Stromal cell of bone marrow (primary cell): ENCODE measurements at places on chromosomes 13 and 19.

GRCh38 chr13:80235166-80235966 is 105.6 kb downstream of the SPRY2 start:
- DNase-seq = no peak

DNA sequence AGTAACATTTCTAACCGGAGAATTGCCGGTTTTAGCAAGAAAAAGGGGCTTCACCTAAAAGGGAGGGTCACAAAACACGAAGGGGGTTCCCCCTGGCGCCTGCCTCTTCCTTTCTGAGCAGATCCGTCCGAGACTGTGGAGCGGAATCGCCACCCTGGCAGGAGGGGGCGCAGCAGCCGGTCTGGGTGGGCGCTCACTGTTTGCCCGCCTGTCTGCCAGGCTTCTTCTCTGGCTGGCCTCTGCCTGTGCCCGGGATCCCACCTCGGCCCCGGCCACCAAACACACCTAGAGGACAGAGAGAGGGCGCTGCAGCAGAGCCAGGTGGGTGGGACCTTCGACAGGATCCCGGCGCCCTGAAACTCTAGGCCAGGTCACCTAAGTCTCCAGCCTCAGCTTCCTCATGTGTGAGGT is 15.6 kb downstream of the LSM4 start:
- no peak for DNase-seq

DNA sequence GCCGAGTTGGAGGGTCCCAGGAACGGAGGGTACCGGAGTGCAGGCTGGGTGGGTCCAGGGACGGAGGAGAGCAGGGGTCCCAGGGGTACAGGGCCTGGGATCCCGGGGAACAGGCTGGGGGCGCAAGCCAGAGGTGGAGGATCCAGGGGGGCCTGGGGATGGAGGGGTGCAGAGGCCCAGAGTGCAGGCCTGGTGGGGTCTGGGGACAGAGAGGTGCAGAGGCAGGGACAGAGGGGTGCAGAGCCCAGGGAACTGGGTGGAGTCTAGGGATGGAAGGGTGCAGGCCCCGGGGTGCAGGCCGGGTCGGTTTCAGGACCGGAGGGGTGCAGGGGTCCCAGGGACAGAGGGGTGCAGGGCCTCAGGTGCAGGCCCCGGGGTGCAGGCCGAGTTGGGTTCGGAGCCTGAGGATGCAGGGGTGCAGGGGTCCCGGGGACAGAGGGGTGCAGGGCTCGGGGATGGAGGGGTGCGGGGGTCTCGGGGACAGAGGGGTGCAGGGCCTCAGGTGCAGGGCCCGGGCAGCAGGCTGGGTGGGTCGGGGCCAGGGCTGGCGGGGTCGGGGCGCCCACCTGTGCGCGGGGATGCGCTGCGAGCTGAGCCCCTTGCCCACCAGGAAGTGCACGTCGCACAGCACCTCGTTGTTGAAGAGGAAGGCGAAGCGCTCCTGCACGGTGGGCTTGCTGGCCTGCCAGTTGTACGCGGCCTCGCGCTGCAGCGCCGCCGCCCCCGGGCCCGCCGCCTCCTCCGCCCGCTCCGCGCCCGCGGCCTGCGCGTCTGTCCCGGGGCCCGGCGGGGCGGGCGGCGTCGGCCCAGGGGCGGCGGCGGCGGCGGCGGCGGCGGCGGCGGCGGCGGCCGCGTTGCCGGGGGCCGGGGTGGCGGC is 545 bp downstream of the BTBD2 start:
- DNase-seq = no peak

- no peak for DNase-seq
Observed at GRCh38 chr19:51327066-51328001, 14.6 kb downstream of the VSIG10L start.

DNA sequence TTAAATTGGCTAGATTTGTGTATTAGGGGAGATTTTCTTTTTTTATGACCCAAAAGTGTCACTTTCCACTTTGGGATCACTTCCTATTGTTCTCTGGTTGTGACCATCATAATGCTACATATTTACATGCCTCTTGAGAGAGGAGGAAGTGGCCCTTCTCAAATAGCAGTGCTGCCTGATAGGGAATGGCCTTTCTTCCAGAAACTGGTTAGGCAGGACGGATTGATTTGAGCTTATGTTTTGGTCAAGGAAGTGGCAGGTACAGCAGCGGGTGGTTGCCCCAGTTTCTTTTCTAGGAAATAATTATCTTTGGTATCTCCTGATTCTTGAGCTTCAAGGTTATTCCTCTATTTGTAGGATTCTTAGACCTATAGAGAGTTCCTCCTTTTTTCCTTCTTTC is 21.9 kb upstream of the WTIP start:
- DNase-seq = no peak

GRCh38 chr13:100604918-100605710 is 16.5 kb upstream of the GGACT start:
- DNase-seq = no peak

GRCh38 chr13:114126789-114127472 is 5.5 kb downstream of the RASA3 start:
- DNase-seq = no peak

- no peak for DNase-seq
Observed at GRCh38 chr19:44620667-44621066, 7.3 kb downstream of the IGSF23 start.

GRCh38 chr13:61989978-61990377 is 574.3 kb upstream of the PCDH20 start:
- DNase-seq = no peak

- DNase-seq = no peak
Observed at GRCh38 chr19:55226273-55226672, 2.3 kb downstream of the TMEM86B start.

DNA sequence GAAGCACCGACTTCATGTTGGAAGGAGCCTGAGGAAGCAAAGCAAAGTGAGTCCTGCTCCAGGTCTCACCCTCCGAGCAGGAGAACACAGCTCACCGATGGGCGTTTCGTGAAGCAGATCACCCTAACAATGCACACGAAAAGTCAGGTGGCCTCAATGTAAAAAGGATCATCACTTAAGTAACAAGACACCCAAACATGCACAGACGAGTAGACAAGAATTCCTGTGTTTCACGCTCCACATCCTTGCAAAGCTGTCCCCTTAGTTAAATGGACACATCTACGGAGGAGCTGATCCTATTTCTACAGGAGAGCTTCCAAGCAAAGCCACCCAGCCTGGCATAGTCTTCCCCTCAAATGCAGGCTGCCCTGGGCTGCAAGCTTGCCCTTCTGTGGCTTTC is 66.2 kb downstream of the SLC15A1 start:
- DNase-seq = no peak

GRCh38 chr13:101486708-101487437 is 34.4 kb downstream of the ITGBL1 start:
- no peak for DNase-seq

GRCh38 chr19:46634045-46634655 is 1.9 kb downstream of the GNG8 start:
- no peak for DNase-seq

GRCh38 chr19:13315495-13315894 is 165.3 kb downstream of the IER2 start:
- no peak for DNase-seq

DNA sequence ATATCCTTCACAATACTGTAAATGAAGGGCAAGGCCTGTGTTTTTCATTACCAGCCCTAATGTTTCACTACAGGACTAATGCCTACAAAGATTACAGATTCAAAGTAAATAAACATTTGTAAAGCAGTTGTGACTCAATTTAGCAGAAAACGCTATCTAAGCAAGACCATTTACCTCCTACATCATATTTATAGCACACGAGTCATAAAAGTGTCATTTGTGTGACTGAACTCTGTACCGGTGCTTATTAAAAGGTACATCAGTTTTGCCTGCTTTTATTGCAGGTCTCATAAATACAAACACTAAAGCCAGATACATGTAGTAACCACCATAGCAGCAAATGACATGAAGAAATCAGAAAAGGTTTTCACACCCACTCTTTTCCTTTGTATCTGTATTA is 61.5 kb upstream of the SLC15A1 start:
- no peak for DNase-seq

DNA sequence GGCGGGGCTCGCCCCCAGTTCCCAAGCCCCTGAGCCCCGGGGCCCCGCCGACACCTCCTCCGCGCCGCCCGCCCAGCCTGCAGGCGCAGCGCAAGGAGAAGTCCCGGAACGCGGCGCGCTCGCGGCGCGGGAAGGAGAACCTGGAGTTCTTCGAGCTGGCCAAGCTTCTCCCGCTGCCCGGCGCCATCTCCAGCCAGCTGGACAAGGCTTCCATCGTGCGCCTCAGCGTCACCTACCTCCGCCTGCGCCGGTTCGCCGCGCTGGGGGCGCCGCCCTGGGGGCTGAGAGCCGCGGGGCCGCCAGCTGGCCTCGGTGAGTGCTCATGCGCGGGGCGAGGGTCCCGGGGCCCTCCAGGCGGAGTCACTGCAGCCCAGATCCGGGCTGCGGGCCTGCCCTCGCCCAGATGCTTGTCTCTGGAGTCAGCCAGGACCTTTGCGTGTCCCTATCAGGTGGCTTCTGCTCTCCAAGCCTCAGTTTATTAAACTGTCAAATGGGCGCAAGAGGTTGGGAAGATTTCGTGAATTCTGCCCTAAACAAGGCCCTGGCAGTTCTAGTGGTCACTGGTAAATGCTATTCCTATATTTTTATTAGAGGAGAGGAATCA is 2.0 kb downstream of the NPAS1 start:
- no peak for DNase-seq

GRCh38 chr13:107742544-107742943 is 472.8 kb downstream of the LIG4 start:
- no peak for DNase-seq

DNA sequence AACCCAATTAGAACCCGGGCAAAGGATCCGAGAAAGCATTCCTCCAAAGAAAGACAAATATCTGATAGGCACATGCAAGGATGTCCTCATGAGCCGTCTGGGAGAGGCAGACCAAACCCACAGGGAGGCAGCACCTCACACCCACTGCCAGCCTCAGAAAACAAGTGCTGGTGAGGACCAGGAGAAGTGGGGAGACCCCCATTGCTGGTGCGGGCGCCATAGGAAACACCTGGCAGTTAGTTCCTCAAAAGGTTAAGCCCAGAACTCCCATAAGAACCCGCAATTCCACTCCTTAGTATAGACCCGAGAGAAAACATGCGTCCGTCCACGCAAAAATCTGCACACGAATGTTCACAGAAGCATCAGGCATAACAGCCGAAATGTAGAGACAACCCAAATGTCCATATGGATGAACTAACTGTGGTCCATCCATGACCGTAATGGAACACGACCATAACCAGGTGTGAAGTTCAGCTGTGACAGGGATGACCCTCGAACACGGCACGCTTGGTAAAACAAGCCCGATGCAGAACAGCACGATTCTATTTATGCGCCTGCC is 7.9 kb downstream of the ZNF787 start:
- no peak for DNase-seq

DNA sequence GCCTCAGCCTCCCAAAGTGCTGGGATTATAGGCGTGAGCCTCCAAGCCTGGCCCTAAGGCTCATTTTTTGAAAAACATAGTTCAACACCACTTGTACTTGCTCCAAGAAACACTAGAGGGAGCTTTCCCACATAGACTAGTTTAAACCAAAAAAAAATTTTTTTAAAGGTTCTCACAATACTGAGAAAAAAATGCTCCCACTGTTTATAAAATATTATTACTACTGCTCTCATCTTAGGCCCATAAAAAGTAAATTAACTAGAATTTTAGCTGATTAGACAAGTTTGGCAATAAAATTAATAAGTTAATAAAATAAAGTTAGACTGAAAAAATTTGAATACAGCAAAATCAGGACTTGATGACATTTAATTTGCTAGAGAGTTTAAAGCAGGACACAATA is 109.5 kb downstream of the TBC1D4 start:
- DNase-seq = peak; percentile 47

DNA sequence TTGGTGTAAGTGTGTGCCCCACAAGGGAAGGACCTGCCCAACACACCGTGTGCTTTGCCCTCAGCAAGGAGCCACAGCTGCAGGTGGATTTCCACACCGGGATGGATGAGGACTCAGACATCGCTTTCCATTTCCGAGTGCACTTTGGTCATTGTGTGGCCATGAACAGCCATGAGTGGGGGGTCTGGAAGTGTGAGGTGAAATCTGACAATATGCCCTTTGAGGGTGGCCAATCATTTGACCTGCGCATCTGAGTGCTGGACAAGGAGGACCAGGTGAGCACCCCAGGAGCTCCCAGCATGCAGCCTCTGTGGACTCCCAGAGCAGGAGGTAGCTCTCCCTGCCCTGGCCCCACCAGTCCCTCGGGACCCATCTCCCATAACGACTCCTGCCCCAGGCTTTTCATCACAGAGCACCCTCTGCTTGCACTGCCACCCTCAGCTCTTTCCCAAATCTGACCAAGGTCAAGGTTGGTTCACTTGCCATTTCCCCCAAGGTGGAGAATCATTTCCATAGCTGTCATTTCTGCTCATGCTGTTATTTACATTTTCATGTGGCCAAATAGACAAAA is 13.2 kb upstream of the EID2 start:
- DNase-seq = no peak

GRCh38 chr19:31349160-31349881 is at the start of gene TSHZ3:
Gene TSHZ3, minus strand, starts transcription at chr19:31349436. Its CDS starts 217 bp downstream, at chr19:31349219.
- DNase-seq = peak; percentile 73

DNA sequence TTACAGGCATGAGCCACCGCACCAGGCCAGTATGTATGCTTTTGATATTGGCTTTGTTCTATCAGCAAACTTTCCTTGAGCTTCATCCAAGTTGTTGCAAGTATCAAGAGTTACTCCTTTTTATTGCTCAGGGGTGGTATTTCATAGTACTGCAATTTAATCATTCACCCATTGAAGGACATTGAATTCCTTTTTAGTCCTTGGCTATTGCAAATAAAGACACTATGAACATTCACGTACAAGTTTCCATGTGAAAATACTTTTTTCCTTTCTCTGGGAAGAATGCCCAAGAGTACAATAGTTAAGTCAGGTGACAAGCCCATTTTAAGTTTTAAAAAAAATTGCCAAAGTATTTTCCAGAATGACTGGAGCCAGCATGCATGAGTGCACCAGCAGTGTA is 20.4 kb downstream of the CEACAM3 start:
- no peak for DNase-seq

DNA sequence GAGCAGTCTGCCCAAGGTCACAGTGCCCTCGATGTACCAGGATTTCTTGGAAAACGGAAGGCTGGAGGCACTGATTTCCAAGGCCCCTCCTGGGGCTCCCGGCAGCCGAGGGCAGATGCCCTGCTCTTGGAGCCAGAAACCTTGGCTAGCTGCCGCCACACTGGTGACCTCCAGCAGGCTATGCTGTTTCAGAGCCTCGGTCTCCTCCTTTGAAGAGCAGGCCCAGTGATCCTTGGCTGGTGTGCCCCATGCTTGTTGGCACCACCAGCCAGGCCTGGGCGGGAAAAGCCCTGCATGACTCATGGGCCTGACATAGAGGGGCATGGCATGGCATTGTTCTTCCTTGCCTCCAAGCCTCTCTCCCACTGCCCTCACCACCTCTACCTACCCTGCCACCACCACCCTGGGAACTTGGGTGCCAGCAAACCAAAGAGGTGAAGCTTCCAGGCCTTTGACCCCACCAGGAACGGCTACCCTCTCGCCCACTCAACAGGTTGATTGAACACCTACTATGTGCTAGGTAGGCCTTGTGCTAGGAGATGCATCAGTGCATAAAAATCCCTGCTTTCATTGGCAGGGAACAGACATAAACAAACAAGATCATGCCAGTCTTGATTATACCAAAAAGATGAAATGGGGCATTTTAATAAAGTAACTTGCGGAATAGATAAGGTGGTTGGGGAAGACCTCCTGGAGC is 1.6 kb upstream of the CLEC11A start:
- no peak for DNase-seq

GRCh38 chr19:3655402-3656072 is 28.9 kb upstream of the CACTIN start:
- DNase-seq = peak; percentile 78

- DNase-seq = no peak
Observed at GRCh38 chr13:76875271-76875815, 10.9 kb downstream of the KCTD12 start.
